ENCODE measurements at places on chromosomes 12 and 14.

DNA sequence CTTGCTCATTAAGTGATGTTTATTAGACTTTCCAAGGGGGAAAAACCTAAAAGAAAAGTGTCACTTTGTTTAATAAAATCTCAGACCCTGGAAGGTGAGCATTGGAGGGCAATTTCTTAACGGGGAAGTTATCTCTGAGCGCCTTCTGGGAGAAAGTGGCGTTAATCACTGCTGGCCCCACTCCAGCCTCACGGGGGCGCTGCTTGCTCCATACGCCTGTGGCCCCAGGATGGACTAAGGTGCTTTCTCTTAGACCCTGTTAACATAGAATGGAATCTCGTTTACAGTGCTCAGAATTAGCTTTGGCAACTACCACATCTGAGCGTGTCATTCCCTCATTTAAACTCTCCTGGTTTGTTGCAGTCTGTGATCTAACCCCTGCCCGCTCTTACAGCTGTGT, 16.4 kb upstream of the PRIMA1 start:
- DNase-seq: no peak

DNA sequence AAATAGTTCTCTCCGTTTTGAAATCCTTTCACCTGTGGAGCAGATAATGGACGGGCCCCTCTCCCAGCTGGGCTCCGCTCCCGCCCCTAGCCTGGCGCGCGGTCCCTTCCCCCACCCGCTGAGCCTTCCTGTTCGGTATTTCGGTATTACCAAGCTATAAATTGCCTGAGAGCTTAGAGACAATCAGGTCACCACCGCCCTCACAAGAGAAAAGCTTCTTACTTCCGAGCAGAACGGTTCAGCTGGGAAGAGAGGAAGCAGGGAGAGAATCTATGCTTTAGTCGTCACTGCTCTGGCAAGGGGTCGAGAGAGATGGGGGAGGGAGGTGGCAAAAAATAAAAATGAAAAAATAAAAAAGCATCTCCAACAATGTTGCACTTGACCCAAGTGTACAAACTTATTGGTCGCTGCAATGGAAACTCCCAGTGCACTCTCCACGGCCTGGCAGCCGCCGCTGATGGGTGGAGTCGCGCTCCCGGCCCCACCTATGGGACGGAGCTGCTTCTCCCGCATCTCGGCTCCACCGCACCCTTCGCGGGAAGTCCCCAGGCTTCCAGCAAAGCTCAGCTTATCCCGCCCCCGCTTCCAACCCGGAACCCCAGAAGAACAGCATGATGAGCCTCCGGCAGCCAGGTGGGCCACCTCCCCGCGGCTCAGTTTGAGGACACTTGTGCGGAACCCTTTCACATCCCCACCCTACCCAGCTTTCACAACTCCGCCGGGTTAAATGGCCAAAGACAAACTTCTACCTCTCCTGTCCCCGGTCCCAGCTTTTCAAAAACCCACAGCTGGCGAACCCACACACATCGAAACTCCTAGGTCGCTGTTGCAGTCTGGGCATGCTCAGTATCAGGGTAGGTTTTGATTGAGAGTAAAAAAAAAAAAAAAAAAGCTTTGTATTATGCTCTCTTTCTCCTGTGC, 832 bp upstream of the SYT1 start:
- DNase-seq: no peak

GRCh38 chr12:19614601-19615383, 175.5 kb downstream of the AEBP2 start:
- DNase-seq: no peak

- DNase-seq: no peak
Measured at GRCh38 chr12:94250130-94250529, 101.8 kb downstream of the PLXNC1 start.

- DNase-seq: no peak
Measured at GRCh38 chr14:36221112-36221511, 44.6 kb upstream of the PTCSC3 start.

- DNase-seq: no peak
Measured at GRCh38 chr12:54378796-54379397, 5.6 kb downstream of the ZNF385A start.

DNA sequence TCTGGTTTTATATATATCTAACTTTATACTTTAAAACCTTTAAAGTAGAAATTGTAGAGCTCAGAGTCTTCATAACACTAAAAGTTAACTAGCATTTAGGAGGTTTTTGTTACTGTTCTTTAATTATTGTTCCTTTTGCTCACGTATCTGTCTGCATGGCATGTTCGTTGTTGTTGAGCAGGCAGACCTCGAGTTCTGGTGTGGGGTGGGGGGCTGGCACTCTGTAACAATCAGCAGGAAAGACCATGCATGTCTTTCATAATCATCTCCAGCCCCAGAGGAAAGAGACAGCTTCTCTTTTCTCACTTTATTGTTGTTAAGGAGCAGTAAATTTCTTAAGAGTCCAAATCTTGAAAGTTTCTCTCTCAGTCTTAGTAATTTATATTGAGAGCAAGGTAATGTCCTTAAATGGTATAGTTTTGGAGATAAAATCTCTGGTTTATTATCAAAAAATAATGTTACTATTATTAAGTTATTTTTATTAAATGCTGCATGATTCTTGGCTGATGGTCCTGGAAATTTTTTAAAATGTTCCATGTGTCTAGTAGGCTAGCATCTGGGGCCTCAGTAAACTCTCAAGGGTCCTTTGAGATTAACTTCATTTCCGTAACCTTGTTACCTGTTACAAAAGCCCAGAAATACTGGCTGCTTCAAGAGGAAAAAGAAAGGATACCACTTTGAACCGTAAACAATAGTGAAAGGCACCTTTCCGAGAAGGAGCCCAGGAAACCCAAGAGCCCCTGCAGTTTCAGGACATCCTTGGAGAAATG, 30.3 kb downstream of the CKB start:
- no peak for DNase-seq

DNA sequence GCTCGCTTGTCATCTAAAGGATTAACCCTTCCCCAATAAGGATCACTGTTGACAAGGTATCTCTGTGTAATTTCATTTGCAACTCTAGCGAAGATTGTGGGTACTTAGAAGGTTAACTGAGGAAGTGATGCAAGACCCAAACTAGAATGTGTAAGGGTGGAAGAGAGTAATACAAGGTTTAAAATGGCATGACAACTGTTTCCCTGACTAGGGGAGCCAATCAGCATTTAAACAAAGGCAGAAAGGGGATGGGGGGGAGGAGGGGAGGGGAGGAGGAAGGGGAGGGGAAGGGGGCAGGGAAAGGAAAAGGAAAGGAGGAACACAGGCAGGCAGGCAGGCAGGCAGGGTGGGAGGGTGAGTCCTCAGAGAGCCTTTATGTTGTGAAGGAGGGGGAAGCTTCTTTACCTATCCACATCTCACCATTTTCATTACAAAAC, 31.1 kb downstream of the NRDE2 start:
- DNase-seq: no peak

All from cortex of kidney (tissue), 1 donor.